Astrocyte of the hippocampus (primary cell): ENCODE measurements at places on chromosomes 1 and 21.

DNA sequence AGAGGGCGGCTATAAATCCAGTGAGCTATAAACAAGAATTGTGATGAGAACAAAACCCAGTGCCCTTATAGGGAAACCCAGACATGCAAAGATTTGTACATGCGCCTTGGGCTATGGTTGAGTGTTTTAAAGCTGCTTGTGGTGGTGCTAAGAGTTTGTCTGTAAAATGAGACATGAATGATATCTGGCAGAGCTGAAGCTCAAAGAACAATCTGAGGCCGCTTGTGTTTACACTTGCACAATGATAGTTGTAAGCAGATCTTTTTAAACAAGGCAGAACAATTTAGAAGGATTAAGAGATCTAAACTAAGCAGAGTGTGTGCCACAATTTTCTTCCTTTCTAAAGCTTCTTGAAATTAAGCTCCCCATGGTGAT, 80.4 kb upstream of the ADAMTS5 start:
- DNase-seq: no peak

DNA sequence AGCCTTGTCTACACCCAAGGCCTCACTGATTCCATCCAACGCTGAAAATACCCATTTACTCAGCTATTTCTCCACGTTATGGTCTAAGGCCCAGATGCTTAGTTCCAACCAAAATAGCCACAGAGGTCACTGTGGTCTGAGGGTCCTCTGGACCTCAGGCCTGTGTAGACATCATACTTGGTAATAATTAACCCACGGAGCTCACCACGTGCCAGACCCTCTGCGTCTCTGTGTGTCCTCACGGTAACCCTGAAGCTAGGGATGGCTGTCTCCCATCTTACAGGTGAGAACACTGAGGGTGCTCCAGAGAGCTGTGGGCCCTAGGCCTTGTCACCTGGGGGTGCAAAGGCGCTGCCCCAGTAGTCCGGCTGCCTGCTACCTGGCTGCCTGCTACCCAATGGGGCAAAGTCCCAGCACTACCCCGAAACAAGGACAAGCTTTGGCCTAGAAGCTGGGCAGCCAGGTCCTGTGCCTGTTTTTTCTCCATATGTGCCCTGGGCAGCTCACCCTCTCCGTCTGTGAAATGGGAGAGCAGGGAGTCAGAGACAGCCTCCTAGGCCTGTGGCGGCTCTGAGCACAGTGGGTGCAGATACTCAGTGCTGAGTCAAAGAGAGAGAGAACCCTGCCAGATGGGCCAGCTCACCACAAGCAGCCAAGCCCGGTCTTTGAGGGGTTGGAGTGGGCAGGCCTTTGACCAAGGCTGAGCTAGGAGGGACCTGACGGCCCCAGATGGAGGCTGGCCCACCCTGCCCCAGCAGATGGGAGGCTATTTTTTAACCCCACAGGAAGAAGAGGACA, 17.0 kb upstream of the RUNX3 start:
- peak; percentile 53 for DNase-seq

DNA sequence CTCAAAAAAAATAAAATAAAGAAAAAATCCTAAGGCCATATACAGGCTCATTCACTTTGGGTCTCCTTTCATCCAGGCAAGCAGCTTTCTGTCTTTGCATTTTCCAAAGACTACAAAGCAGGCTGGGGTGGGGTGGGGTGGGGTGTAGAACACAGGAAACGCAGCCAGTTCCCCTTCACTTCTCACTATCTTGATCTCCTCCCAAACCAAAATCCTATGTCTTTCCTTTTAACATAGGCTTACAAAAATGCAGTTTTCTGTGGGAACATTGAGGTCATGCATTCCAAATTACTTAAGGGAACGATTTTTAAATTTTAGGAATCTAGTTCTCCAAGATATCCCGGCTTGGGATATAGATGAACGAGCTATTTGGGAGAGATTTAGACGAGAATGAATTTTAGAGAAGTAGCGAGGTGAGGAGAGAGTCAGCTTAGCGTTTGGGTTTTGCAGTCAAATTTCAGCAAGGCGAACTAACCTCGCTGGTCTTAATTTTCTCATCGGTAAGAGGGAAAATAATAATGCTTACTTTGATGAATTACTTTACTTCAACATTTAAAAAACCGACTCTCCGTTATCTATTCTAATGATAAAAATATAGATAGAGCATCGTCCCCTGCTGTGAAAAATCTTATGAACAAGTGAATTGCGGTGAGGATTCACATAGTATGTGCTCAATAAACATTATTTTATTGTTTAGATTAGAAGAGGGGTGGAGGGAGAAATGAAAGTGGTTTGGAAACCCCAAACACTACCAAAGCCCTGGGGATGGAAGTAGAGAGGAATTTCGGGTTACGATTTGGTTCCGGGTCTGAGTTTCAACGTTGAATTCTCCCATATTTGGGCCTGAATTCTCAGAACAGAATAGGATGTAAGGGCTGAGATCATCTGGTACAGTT, 735 bp upstream of the STX12 start:
- DNase-seq: peak; percentile 8

DNA sequence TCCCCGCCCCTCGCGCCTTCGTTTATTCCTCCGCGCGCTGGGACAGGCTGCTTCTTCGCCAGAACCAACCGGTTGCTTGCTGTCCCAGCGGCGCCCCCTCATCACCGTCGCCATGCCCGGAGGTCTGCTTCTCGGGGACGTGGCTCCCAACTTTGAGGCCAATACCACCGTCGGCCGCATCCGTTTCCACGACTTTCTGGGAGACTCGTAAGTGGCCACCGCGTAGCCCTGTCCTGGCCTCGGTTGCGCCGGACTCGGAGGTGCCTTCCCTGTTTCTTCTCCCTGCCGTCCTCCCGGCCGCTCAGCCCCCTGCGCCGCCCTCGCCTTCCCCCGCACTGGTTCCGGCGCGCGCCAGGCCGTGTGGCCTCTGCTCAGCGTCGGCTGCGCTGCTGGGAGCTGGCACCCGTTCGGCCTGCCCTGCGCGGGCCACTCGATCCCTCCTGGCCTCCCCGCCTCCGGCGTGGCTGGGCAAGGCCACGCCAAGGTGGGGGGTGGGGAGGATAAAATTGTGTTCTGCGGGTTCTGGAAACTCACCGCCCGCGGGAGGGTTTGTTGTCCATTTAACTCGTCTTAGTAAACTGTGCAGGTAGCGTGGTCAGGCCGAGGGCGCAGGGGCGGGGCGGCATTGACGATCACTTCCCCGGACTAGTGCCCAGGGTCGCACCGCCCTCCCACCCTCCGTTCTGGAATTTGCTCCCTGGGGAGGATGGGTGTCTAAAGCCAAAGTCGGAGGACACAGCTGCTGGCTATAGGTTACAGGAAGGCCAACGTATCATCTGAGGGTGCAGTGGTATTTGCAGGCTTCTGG, at the start of gene PRDX6:
PRDX6 (plus strand) TSS at position 50 of the 808 bp plus-strand sequence; CDS start at position 113, 63 bp downstream.
- peak; percentile 77 for DNase-seq

DNA sequence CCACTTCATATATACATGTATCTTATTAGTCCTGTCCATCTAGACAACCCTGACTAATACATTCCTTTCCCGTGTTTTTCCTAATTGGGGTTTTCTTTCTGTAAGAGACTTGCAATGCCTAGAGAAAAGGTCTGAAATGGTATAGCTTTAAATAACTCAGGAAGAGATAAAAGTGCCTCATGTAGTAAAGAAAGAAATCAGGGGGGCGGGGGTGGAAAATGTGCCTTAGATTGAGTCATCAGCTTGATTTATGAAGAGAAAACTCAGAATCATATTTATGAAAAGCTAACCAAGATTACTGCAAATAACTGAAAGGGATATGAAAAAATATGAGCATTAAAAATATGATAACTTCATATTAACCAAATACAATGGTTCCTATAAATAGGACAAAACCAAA, 345.8 kb upstream of the CHRM3 start:
- no peak for DNase-seq

- peak; percentile 33 for DNase-seq
Observed at GRCh38 chr1:59173721-59174120, 123.2 kb upstream of the FGGY start.

DNA sequence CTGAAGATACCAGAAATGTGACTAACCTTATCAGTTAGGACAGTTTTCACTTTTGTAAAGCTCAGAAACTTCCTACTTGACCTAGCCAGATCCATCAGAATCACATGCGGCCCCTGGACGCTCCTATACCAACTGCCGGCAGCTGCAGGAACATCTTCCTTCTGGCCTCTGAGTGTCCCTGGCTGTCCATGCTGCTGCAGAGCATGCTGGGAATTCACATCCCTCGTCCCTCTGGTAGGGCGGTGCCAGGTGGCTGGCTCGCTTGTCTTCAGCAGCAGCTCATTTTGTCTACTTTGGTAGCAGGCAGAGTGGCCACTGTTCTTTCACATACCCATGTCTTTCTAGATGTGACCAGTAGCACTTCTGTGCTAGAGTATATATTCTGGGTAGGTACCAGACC, 34.4 kb downstream of the HHAT start:
- no peak for DNase-seq

GRCh38 chr1:211650904-211651303, 24.5 kb downstream of the NEK2 start:
- DNase-seq: no peak

DNA sequence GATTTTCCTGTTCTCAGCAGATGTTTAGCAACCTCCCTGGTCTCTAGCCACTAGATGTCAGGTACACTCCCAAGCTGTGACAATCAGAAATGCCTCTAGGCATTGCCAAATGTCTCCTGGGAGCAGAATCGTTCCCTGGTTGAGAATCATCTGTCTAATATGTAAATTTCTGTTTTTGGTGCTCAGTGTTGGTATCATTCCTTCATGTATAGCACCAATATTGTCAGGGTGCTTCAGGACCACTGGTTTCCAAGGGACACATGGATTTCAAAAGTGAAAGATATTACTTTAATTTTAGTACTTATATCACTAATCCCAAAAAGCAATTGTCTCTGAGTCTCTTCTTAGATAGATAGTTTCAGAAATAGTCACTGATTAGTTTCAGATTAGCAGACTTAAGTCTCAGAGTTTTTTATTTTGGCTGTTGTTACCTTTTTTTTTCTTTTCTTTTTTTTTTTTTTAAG, 160.1 kb downstream of the PTPRC start:
- no peak for DNase-seq

GRCh38 chr1:225886159-225887029, 2.6 kb downstream of the LEFTY1 start:
- no peak for DNase-seq

GRCh38 chr1:174800216-174800851, 199.4 kb upstream of the CACYBP start:
- DNase-seq: peak; percentile 34

GRCh38 chr21:35743571-35743970, 316.8 kb downstream of the SETD4 start:
- no peak for DNase-seq

GRCh38 chr1:160423966-160424365, 23.6 kb downstream of the VANGL2 start:
- DNase-seq: no peak

GRCh38 chr1:3153902-3154795, 85.1 kb downstream of the PRDM16 start:
- peak; percentile 60 for DNase-seq

DNA sequence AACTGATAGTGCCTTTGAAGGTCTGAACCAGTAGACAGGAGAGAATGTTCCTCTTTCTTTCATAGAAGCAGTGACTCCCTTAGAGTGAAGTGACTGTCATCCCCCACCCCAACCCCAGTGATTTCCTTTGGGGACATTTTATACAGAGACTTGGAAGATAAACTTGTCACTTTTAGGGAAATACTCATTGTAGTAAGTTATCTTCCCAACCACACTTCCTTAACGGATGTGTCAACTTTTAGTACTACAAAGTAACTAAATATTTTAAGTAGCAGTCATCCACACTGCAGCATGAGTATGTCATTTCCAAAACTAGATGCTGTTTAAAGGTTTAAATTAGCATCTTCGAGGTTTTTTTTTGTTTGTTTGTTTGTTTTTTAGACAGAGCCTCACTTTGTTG, 13.7 kb downstream of the LRRC8B start:
- DNase-seq: no peak
